ENCODE measurements at places on chromosomes 12 and 14. TPM values are rescaled to one million over a fixed set of nuclear protein-coding genes. Genes with fewer than 3 reads are reported as not detected.
A peak's percentile ranks its signal among the peaks of the same experiment; 100 is the strongest.

The PRPH gene
- 0.36 TPM for polyA plus RNA-seq

The NTF3 gene
- polyA plus RNA-seq: 1.2 TPM

The GCN1 gene
- polyA plus RNA-seq: 18.2 TPM

The PRR4 gene
- 4.1 TPM for polyA plus RNA-seq

The SERPINA12 gene
- not detected for polyA plus RNA-seq

The IGF1 gene
- polyA plus RNA-seq: 0.29 TPM

The NAB2 gene
- polyA plus RNA-seq: 6.5 TPM

The ASCL1 gene
- 0.37 TPM for polyA plus RNA-seq

DNA sequence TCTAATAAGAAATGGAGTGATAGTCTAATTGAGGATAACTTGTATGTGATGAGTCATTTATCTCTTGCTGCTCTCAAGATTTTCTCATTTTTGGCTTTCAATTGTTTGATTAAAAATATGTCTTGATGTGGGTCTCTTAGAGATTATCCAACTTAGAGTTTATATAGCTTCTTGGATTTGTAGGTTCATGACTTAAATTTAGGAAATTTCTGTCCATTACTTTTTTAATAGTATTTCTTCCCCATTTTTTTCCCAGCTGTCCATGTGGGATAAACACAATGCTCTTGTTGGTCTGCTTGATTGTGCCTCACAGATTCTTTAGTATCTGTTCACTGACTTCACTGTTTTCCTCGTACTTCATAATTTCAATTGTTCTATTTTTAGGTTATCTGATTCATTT lies 7.5 kb downstream of the OR6C65 start:
- no peaks in the 10 kb centered on the region for H3K27me3 ChIP-seq
- H3K4me1 ChIP-seq: no peaks in the 10 kb centered on the region
- no peaks in the 10 kb centered on the region for H3K36me3 ChIP-seq
- H3K4me3 ChIP-seq: no peak overlapping the region
- no peak overlapping the region for H3K27ac ChIP-seq

DNA sequence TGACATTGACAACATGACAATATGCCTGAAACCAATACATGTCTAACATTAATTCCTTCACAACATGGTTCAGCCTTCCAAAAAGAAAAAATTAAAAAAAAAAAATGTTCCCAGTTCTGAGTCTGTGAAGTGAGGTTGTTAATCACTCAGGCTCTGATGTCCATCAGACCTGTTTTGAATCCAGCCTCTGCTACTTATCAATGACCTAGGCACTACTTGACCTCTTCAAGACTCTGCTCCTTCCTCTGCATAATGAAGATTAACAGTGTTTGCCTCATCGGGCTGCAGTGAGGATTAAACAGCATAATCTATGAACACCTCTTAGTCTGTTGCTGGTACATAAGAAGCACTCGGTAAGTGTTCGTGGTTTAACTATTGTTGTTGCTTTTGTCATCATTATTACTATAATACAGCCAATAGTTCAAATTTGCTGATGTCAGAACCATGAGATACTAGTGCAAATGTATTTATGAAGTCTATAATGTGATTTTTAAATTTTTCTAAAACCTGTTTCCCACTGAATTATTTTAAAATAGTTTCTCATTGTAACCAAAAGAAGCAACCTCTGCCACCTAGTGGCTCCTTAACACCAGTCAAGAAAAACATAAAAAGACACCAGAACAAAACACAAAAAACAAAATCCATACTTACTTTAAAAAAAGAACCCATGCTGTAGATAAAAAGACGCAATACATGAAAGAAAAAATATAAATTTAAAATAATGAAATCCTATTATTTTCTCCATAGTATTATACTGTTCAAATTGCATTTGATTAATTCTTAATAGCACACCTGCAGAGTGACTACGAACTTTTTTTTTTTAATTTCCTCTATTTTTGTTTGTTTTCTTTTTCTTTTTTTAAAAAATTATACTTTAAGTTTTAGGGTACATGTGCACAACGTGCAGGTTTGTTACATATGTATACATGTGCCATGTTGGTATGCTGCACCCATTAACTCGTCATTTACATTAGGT lies 20.3 kb upstream of the TMX1 start:
- no peak overlapping the region for H3K27ac ChIP-seq
- H3K4me1 ChIP-seq: no peaks in the 10 kb centered on the region
- DNase-seq: peak; percentile 57

- peaks cover 57% of the 10 kb centered on the region for H3K4me1 ChIP-seq
- no peaks in the 10 kb centered on the region for H3K27me3 ChIP-seq
- DNase-seq: peak; percentile 36
- no peaks in the 10 kb centered on the region for H3K36me3 ChIP-seq
These were observed 56.2 kb downstream of the DUSP16 start for GRCh38 chr12:12506496-12506890.

DNA sequence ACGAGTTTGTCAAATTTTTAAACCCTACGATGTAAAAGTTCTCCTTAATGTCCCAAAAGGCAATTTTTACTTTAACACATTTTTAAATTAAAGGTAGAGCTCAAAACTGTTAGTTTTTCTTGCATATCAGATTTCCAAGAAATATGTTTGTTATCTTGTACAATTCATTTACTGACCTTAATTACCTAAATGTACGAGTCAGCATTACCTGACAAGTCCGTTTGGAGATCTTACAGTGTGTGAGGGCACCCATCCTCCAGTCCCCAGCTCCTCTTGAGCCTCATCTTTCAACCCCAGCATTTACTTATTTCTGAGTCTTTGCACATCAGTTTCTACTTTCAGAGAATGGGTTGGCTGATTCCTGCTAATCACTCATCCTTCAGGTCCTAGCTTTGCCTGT lies 23.7 kb downstream of the PPM1H start:
- no peaks in the 10 kb centered on the region for H3K27me3 ChIP-seq
- H3K4me1 ChIP-seq: peaks cover 33% of the 10 kb centered on the region
- H3K27ac ChIP-seq: no peak overlapping the region
- H3K36me3 ChIP-seq: no peaks in the 10 kb centered on the region

GRCh38 chr12:45122768-45123380 lies 72.0 kb upstream of the DBX2 start:
- H3K27ac ChIP-seq: no peak overlapping the region
- H3K27me3 ChIP-seq: no peaks in the 10 kb centered on the region
- peak; percentile 66 for DNase-seq
- H3K36me3 ChIP-seq: no peaks in the 10 kb centered on the region
- H3K4me3 ChIP-seq: no peak overlapping the region
- H3K4me1 ChIP-seq: peaks cover 4% of the 10 kb centered on the region

GRCh38 chr14:58864751-58865513 lies 227.2 kb downstream of the DACT1 start:
- DNase-seq: no peak
- H3K4me3 ChIP-seq: no peak overlapping the region
- H3K36me3 ChIP-seq: no peaks in the 10 kb centered on the region
- no peaks in the 10 kb centered on the region for H3K27me3 ChIP-seq
- H3K4me1 ChIP-seq: no peaks in the 10 kb centered on the region
- H3K27ac ChIP-seq: no peak overlapping the region

DNA sequence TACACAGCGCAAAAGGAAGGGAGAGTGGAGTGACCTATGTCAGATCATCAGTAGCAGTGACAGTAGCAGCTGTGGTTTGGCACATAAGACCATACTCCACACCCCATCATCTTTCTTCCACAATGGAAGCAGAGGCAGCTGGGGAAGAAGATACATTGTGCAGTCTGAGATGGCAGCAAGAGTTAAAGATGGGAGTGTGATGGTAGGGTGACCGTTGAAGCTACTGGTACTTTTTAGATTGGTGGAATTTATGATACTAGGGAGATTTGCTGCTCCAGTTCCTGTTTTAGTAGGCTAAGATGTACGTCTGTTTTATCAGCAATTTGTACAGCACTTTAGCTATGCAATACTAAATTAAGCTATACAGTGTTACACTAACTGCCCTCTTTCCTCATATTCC lies 291.0 kb downstream of the FUT8 start:
- no peaks in the 10 kb centered on the region for H3K27me3 ChIP-seq
- H3K4me1 ChIP-seq: 0 out of 2 replicates have a peak, but pooled peaks cover 12% of the 10 kb centered on the region

GRCh38 chr12:116582610-116583009 lies 23.4 kb downstream of the MAP1LC3B2 start:
- peaks cover 3% of the 10 kb centered on the region for H3K36me3 ChIP-seq
- peaks cover 9% of the 10 kb centered on the region for H3K4me1 ChIP-seq
- no peak for DNase-seq
- no peaks in the 10 kb centered on the region for H3K27me3 ChIP-seq
- H3K27ac ChIP-seq: no peak overlapping the region

DNA sequence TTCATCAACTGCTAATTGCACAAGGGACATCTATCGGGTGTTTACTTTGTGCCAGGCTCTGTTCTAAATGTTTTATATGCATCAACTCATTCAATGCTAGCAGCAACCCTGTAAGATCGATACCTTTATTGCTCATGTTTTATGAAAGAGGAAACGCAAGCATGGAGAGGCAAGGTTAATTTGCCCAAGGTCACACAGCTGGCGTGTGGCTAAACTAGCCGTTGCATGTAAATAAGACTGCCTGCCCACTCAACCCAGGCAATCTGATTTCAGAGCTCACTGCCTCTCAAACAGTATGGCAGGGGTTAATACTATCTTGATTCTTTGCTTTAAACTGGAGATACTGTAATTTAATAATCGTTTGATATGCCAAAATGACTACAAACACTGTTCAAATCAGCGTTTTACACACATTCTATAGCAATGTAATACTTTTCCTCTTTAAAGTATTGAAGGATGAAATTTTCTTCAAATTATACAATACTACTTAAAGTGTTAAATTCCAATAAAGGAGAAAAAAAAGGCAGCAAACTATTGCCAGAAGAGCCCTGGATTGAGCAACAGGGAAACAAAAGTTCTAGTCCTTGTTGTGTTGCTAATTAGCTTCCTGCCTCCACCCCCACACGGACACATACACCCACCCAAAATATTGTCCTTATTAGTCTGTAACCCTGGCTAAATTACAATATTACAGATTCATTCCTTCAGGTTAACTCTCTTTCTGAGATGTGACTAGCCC lies 39.1 kb upstream of the DHRS7 start:
- H3K4me3 ChIP-seq: peak overlapping the region; percentile 17
- H3K4me1 ChIP-seq: peaks cover 23% of the 10 kb centered on the region
- H3K36me3 ChIP-seq: no peaks in the 10 kb centered on the region

- no peak for DNase-seq
- H3K4me1 ChIP-seq: peaks cover 13% of the 10 kb centered on the region
- H3K36me3 ChIP-seq: no peaks in the 10 kb centered on the region
- no peaks in the 10 kb centered on the region for H3K27me3 ChIP-seq
- no peak overlapping the region for H3K27ac ChIP-seq
- no peak overlapping the region for H3K4me3 ChIP-seq
These were observed 15.1 kb downstream of the LRTM2 start for GRCh38 chr12:1835211-1836131.

DNA sequence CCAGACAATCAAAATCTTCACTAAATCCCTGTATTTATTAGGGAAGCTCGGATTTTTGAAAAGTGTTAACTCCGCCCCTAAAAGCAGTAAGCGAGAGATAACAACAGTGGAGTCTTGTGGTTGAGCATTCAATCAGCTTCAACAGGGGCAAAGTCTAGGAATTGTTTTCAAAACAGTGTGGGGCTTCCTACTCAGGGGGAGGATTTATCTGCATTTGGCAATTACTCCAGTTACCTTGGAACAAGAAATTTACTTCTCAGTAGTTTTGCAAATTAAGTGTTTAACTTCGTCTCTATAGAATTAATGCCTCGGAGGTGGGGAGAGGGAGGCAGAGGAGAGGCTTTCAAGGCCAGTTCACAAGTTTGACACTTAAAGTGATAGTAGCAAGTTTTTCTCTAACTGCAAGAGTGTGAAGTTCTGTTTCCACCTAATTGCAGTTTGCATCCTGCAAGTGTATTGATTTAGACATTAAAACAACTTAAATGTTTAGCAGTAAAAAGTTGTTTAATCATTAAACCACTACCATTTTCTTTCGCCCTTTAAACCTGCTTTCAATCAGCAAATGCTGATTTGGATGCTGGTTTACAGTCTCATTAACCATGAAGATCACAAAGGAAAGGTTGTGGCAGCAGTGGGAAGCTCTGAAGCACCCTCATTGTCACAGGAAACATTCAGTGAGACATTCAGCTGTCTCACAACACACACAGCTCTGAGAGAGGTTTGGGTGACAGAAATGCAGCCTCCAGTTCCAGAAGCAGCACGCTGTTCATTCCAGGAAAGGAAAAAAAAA lies 102.0 kb downstream of the HMGA2 start:
- H3K4me1 ChIP-seq: peaks cover 52% of the 10 kb centered on the region
- DNase-seq: peak; percentile 32
- H3K4me3 ChIP-seq: peak overlapping the region; percentile 21
- no peaks in the 10 kb centered on the region for H3K27me3 ChIP-seq
- no peaks in the 10 kb centered on the region for H3K36me3 ChIP-seq
- H3K27ac ChIP-seq: peak overlapping the region; percentile 24

DNA sequence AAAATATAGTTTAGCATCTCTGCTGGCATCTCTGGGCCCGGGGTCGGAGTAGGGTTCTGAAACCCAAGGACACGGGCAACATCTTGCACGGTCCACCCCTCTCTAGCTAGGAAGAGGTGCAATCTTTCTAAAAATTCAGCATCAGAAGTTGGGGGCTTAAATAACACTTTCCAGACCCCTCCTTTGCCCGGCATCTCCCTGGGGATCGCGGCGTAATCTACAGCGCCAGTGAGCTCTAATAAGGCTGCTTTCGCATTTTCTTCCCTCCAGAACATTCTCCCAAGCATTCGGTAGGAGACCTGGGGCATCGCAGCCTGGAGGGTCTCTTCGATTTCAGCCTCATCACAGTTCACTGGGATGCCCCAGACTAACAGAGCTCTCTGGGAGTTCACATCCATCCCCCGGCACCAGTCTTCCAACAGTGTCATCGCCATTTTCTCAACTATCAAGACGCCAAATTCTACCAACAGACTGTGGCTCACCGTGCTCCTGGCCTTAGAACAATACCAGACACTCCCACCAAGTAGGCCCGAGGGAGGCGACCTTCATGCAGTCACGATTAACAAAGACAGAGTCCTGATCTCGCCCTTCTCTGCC lies 880 bp downstream of the PNMA1 start:
- H3K27ac ChIP-seq: peak overlapping the region; percentile 69
- H3K36me3 ChIP-seq: no peaks in the 10 kb centered on the region
- peaks cover 32% of the 10 kb centered on the region for H3K4me1 ChIP-seq

DNA sequence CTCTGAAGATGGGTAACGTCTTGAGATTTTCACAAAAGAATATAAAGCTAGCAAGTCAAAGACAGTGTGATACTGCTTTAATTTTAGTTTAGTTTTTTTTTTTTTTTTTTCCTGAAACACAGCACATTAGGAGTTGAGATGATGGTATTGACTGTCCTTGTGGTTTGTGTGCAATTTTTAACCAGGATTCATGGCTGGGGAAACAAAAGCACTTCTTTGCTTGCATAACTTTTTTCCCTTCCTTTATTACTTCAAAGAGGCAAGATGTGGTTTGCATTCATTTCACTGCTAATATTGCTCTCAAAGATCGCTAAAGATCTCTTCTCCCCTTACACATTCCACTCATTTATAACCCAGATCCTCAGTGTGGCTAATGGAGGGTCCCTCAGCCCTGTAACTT lies 157.1 kb upstream of the PZP start:
- peaks cover 26% of the 10 kb centered on the region for H3K4me1 ChIP-seq
- no peaks in the 10 kb centered on the region for H3K27me3 ChIP-seq
- peak overlapping the region; percentile 9 for H3K4me3 ChIP-seq
- no peaks in the 10 kb centered on the region for H3K36me3 ChIP-seq

GRCh38 chr14:90398315-90398839 lies 1.5 kb downstream of the CALM1 start:
- peaks cover 14% of the 10 kb centered on the region for H3K4me1 ChIP-seq
- peak; percentile 22 for DNase-seq

GRCh38 chr14:51596488-51597117 lies 55.1 kb upstream of the FRMD6 start:
- no peaks in the 10 kb centered on the region for H3K36me3 ChIP-seq
- no peak for DNase-seq
- no peak overlapping the region for H3K27ac ChIP-seq
- peaks cover 16% of the 10 kb centered on the region for H3K4me1 ChIP-seq

GRCh38 chr14:24182110-24182882 lies 6.3 kb downstream of the IPO4 start:
- H3K4me1 ChIP-seq: no peaks in the 10 kb centered on the region
- H3K27me3 ChIP-seq: no peaks in the 10 kb centered on the region
- H3K4me3 ChIP-seq: no peak overlapping the region
- H3K36me3 ChIP-seq: no peaks in the 10 kb centered on the region
- no peak overlapping the region for H3K27ac ChIP-seq

Measured in GM23338 (cell line).